ENCODE measurements at places on chromosomes 1 and 21.

- DNase-seq, result peak; percentile 46
Observed at GRCh38 chr1:203127666-203128430, at the start of gene ADORA1. Gene ADORA1, plus strand, starts transcription at chr1:203127726. Its CDS starts 1,116 bp downstream, at chr1:203128842.

GRCh38 chr1:93598396-93598795, 83.2 kb downstream of the BCAR3 start:
- DNase-seq, result no peak

- no peak for DNase-seq
Observed at GRCh38 chr1:223844787-223845036, 1.0 kb downstream of the TP53BP2 start.

GRCh38 chr1:94803517-94804441, 16.4 kb upstream of the SLC44A3 start:
- no peak for DNase-seq

DNA sequence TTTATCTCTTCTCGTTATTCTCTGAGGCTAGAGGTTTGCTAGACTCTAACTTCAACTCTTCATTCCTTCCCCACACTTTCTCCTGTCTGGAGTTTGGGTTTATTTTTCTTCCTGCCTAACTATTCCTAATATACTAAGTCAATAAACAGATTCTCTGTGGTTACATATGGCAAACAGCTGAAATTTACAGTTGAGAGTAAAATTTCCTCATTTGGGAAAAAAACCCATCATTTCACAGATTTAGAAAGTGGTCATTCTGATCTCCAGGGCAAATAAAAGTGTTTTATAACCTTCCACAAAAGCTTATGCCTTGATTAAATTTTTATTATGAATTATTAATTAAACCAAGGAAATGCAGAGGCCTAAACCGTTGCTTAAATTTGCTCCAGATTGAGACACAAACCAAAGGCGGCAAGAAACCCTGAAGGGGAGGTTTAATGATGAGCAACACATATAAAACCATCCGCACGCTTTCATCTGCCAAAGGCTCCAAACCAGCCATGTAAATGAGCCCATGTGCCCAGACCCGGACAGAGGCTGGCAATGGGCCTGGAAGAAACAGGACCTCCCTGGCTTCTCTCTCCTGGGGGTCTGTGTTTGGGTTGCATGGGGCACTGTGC, 201.7 kb upstream of the LMO4 start:
- no peak for DNase-seq

GRCh38 chr1:84116558-84116957, 27.5 kb upstream of the PRKACB start:
- no peak for DNase-seq

- DNase-seq, result no peak
Observed at GRCh38 chr1:228010921-228011320, 4.1 kb downstream of the WNT3A start.

- no peak for DNase-seq
Observed at GRCh38 chr1:178947677-178947981, 76.8 kb upstream of the ANGPTL1 start.

DNA sequence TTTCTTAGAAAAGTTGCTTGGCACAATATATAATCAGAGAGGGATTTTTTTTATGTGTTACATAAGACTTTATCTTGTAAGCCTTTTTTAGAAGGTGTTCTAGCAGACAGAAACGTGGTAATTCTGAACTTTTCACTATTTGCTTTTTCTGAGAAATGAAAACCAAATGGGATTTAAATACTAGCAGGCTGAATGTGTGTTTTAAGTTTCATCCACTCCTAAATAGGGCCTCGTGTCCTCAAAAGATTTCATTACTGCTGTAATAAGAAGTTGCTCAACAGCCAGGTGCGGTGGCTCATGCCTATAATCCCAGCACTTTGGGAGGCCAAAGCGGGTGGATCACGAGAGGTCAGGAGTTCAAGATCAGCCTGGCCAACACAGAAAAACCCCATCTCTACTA, 44.7 kb upstream of the FMO2 start:
- DNase-seq, result no peak

GRCh38 chr1:17935230-17935629, 172.4 kb upstream of the IGSF21 start:
- DNase-seq, result no peak

DNA sequence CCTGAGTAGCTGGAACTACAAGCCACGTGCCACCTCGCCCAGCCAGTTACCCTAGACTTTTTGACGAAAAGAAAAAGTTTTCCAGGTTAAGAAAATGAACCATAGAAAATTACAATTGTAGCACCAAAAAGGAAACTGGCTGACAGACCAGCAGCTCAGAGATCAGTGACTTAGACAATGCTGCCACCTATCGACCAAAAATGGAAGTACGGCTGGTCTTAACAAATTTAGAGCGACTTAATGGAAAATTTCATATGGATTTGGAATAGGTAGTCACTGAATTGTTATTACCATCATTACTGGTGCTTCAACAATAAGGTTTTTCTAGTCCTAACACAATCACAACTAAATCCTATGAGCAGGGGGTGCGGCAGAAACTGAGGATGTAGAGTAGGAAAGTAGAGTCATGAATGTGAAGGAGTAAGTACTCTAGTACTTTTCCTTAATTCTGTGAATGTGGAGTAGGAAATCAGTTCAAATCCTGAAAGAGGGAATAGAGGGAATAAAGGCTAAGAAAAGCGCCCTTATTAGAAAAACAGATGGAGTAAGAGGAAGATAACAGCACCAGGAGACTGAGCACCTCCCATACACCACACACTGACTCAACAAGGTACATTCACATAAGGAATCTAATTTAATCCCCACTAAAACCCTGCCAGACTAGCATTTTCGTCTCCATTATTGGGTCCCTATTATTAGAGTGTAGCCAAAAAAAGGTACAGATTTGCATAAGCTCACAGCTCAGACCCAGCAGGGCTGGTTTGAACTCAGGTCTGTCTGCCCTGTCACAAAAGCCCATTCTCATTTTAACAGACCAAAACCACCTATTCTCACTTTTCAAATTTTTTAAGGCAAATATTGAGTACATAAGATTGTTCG, 37.9 kb upstream of the MGST3 start:
- peak; percentile 61 for DNase-seq

- DNase-seq, result no peak
Observed at GRCh38 chr21:25405984-25406383, 201.3 kb downstream of the MRPL39 start.

- no peak for DNase-seq
Observed at GRCh38 chr1:212228076-212228475, 57.1 kb upstream of the PPP2R5A start.

DNA sequence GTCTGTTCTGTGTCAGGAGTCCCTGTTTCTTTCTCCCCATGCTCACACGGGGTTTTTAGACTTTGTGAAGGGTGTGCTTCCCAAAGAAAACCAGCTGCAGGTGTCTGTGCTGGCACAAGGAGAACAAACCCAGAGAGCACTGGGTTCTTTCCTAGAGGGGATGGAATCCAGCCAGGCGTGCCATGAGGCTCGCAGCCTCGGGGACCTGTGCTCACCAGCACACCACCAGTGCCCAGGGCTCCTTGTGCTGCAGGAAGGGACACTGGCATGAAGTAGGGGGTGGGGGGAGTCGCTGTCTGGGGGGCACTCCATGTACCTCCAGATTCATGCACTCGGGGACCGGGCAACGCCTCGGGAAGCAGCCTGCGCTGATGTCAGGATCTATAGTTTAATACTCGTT, 57.9 kb downstream of the AGPAT3 start:
- no peak for DNase-seq

- DNase-seq, result no peak
Observed at GRCh38 chr1:190475421-190476141, 2.1 kb downstream of the BRINP3 start.

DNA sequence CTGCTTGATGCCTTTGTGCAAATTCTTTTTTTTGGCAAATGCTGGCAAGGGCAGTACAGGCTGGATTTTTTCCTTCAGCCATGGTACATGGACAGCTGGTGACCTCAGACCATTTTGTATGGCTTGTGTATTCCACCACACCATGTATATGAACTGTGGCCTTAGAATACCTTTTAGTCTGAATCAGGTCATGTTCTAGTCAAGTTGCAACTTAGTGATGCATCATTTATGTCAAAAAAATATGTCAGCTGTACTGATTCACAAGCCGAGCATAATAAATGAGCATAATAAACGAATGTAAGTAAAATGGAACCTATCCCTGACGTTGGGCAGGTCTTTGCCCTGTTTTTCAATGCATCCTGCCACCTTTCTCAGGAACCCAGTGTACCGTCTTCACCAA, 219.7 kb upstream of the RUNX1 start:
- DNase-seq, result no peak

DNA sequence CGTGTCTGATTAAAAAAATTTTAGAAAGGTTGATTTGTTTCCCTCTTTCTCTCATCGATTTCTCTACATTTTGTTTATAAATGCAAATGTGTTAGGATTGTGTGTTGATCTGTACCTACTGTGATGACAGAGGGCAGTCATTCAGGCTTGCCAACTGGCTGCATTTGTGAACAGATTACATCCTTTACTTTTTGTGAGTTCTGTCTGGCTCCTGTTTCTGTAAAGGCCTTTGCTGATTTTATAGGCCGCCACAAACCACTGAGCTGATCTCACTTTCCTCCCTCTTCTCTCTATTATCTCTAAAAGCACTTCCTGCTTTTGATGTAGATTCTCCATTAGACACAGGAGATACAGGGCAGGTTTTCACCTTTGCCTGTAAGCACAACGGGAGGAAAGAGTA, 106.8 kb downstream of the ESRRG start:
- no peak for DNase-seq

DNA sequence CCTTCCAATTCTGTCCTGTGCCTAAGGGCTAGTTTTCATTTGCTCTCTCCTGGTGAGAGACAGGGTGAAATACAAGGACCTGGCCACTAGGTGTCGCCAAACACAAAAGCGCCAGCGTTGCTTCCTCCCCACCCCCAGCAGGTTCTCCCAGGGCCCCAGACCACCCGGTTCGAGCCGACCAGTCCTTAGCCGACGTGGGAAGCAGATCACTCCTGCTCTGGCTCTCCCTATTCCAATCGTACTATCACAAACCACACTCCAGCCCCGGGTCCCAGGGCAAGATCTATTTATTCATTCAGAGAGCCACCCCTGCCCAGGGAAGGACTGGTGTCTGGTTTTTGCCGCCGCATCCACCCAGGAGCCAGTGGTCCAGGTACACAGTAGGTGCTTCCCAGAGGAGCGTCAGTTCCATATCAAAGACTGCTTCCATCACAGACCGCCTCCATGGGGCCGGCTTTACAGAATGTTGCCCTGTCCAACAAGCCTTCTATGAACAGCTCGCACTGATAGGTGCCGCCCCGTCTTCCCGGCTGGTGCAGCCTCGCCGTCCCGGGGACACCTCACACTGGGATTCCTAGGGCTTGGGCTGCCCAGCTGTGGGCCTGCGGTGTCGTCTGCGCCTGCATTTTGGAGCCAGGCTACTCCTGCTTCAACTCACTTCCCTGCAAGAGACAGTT, 35.0 kb downstream of the CTNNBIP1 start:
- DNase-seq, result peak; percentile 75

- no peak for DNase-seq
Observed at GRCh38 chr1:56225964-56226815, 353.2 kb downstream of the PLPP3 start.

- no peak for DNase-seq
Observed at GRCh38 chr1:211345719-211346118, 19.1 kb downstream of the TRAF5 start.

- DNase-seq, result peak; percentile 34
Observed at GRCh38 chr1:79322511-79323027, 316.0 kb upstream of the ADGRL4 start.

DNA sequence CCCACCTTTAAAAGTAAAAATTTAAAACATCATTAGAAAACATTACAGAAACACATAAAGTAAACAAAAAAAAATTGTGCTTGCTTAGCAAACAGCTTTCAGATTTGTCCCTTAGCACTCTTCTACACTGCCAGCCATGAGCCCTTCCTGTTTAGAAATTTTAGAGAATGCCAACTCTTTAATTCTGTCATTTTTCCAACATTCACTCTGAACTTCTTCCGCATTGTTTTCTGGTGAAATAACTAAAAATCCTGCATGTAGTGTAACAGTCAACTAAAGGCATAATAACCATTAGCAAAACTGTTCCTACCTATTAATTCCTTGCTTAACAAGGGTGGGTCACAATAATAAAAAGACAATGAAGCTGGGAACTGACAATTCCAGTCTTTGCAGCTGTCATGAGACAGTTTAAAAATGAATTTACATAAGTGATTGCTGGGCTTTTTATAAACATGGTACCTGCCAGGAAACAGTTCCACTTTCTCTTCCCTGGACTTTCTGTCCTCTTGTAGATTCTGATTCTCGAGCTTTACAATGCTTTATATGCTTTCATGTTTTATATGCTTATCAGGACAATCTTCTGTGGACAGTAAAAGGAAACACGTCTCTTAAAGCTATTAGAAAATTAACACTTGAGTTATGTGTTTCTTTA, 19.0 kb downstream of the GNG12 start:
- no peak for DNase-seq

DNA sequence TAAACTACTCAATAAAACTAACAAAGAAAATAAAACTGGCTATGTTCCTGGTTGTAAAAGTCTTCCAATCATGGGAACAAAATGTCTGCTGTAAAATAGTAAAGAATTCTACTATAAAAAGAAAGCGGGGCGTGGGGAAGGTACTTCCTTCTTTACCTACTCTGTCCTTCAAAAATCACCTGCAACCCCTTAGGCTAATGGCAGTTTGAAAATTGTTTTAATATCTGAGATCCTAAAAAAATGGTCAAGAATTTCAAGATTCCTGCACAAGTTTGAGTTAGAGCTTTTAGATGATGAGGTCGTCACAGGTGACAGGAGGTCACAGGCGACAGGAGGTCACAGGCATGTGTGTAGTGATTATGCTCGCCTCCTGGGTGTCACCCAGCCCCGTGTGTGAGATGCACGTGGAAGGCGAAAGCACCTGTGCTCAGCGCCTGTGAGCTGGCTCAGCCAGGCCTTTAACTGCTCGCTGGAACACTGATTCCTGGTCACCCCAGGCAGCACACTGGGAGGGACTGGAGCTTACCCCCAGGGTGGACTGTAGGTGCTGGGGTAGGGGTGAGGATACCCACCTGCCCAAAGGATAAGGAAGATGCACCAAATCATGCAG, 18.6 kb upstream of the TMPRSS2 start:
- no peak for DNase-seq

DNA sequence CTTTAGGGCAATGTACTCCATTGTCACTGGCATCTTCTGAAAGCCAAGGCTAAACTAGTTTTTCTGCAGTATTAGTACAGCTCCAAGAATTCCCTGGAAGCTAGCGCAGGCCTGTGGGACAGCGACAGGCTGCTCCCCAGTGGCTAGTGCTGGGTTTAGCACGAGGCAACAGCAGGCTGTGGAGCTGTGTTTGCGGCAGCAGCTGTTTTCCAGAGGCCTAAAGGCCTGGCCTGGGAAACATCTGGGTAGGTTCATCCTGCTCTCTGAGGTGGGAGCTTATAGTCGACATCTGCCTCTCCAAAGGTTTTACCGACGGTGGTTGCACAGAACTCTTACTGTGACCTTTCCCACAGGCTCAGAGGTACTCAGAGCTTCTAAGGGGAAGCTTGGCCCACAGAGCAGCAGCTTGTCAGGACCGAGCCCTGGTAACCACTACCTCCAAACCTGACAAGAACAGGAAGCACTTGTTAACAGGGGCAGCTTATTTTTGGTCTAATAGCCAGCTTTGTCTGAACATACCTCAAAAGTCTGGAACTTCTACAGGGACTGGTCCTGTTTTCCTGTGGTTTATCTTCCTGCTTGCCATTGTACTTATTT, 17.2 kb downstream of the CC2D1B start:
- no peak for DNase-seq

- no peak for DNase-seq
Observed at GRCh38 chr1:204978782-204979181, 64.2 kb upstream of the CNTN2 start.

- DNase-seq, result no peak
Observed at GRCh38 chr1:234665975-234666605, 56.1 kb upstream of the IRF2BP2 start.
